ENCODE measurements at places on chromosomes 1 and 21. TPM values are rescaled to one million over a fixed set of nuclear protein-coding genes. Genes with fewer than 3 reads are reported as not detected.

PMF1 gene
- total RNA-seq = 122 TPM

PRAMEF14 gene
- not detected for total RNA-seq

FAM167B gene
- 1.9 TPM for total RNA-seq

DNA sequence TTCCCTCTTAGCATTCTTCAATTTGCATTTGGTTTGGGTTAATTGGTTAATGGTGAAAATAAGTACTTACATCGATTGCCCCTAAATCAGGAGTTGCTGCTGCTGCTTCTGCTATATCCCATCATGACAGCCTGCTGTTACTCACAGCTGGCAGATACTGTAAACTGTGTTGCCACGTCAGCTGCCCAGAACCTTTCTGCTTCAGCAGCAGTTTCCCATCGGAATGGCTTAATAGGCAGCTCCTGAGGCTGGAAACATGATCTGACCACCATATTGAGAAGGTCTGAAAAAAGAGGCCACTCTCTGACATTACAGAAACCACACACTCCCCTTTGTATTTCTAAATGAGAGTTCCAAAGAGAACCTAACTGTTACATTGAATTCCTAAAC lies 14.3 kb upstream of the SEC16B start:
- no peak for DNase-seq
- no peak overlapping the region for H3K27ac ChIP-seq
- H3K36me3 ChIP-seq = no peaks in the 10 kb centered on the region
- H3K27me3 ChIP-seq = no peaks in the 10 kb centered on the region
- no peaks in the 10 kb centered on the region for H3K4me1 ChIP-seq

GRCh38 chr1:24828183-24828886 lies 83.1 kb downstream of the CLIC4 start:
- no peak overlapping the region for H3K4me3 ChIP-seq
- no peaks in the 10 kb centered on the region for H3K4me1 ChIP-seq
- H3K27me3 ChIP-seq = peaks cover under 1% of the 10 kb centered on the region
- no peak overlapping the region for H3K27ac ChIP-seq

DNA sequence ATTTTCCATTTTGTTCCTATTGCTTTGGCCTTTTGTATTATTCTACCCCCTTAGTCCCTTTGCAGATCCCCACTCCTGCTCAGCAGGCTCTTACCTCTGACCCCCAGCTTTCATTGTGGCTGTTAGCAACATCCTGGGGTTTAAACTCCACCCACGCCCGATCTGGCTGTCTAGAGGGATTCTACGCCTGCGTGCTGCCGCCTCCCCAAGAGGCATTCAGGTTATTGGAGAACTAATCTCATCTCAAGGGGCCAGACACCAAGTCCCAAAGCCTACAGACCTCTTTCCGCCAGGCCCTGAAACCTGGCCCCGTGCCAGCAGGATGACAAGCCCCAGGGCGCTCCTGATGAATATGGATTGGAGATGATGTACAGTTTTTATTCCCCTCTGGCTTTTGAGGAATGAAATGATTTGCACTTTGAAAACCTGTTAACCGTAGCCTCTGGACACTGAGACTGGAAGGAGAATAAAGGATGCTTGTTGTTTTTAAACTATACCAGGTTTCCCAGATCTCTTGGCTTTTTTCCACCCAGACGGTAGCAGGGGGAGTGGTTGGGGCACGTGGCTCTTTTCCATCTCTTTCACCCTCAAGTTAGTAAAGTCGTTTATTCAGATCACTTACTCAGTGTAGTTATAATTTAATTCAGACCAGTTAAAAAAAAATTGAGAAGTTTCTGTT lies 14.5 kb upstream of the IKBKE start:
- peak overlapping the region; percentile 78 for H3K27ac ChIP-seq
- no peak for DNase-seq
- peaks cover 3% of the 10 kb centered on the region for H3K36me3 ChIP-seq
- H3K27me3 ChIP-seq = no peaks in the 10 kb centered on the region
- no peak overlapping the region for H3K4me3 ChIP-seq

DNA sequence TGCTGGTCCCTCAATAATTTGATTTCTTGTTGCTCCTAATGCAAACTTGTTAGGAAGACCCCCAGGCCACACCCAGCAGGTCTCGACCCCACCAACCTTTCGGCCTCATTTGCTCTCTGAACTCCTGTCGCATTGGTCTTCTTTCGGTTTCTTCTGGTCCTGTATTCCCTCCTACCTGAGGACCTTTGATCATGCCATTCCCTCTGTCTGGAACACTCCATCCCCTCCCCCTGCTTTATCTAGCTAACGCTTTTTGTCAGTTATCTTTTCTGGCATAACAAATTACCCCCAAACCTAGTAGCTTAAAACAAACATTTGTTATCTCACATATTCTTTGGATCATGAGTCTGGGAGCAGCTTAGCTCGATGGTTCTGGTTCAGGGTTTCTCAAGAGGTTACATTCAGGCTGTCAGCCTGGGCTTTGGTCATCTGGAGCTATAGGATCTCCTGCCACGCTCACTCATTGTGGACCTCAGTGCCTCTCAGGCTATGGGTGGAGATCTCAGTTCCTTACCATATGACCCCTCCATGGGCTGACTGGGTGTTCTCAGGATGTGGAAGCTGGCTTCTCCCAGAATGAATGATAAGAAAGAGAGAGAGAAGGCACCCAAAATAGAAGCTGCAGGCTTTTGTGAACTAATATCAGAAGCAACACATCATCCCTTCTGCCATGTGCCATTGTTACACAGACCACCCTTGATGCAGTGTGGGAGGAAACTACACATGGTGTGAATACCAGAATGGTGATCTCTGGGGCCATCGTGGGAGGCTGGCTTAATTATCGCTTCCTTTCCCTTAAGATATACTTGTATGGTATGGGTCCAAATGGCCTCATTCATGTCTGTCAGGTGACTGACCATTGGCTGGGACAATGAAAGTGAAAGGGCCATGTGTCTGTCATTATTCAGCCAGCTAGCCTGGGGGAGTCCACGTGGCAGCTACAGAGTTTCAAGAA lies 29.1 kb upstream of the BCAR3 start:
- DNase-seq = no peak
- no peak overlapping the region for H3K27ac ChIP-seq
- peaks cover 31% of the 10 kb centered on the region for H3K27me3 ChIP-seq
- no peak overlapping the region for H3K4me3 ChIP-seq
- H3K36me3 ChIP-seq = no peaks in the 10 kb centered on the region

DNA sequence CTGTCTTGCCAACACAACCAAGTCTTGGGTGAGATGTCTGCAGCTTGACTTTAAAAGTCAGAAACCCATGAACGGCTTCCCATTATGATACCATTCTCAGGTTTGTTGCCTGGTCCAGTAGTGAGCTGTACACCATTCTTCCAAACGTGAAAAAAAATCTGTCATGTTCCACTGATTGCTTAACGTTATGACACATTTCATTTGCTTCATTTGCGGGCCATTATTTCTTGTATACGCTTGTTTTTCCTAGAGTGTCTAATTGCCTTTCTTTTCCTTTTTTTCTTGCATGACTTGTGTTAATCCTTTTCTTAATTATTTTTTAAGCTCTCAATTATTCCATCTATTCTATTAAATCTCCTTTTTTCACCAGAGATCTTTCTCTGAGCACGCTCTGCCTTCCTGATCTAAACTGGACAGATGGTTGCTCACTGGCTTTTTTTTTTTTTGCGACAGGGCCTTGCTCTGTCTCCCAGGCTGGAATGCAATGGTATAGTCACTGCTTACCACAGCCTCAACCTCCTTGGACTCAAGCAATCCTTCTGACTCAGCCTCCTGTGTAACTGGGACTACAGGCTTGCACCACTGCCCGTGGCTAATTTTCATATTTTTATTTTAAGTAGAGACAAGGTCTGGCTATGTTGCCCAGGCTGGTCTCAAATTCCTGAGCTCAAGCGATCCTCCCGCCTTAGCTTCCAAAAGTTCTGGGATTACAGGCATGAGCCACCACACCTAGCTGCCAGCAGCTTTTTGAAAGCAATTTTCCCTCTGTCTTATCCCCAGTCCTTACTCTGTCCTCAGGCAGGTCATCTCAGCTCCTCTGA lies 31.7 kb upstream of the CAMTA1 start:
- peaks cover 5% of the 10 kb centered on the region for H3K36me3 ChIP-seq
- H3K4me3 ChIP-seq = no peak overlapping the region
- H3K27me3 ChIP-seq = peaks cover 60% of the 10 kb centered on the region
- H3K4me1 ChIP-seq = no peaks in the 10 kb centered on the region
- no peak overlapping the region for H3K27ac ChIP-seq

GRCh38 chr1:198749279-198749678 lies 110.4 kb downstream of the PTPRC start:
- H3K36me3 ChIP-seq = peaks cover 8% of the 10 kb centered on the region
- H3K27me3 ChIP-seq = no peaks in the 10 kb centered on the region
- no peak overlapping the region for H3K4me3 ChIP-seq
- DNase-seq = no peak
- peaks cover 16% of the 10 kb centered on the region for H3K4me1 ChIP-seq

DNA sequence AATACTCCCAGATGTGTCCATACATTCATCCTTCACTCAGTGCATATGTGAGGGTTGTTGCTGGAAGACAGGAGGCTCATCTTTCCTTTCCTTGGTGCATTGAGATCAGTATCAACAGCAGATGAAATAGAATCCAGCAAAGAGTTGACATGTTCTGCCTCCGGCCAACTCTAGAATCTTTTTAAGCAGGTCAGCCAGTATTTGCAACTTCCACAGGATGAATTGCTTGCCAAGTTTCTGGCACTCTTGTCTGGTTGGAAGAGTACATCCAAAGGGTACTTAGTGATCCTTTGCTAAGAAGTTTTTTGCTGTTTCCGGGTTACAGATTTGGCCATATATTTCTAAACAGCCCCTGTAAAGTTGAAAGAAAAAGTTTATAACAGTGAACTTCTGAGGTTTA lies 21.1 kb downstream of the SYNC start:
- H3K36me3 ChIP-seq = peaks cover 8% of the 10 kb centered on the region
- H3K4me1 ChIP-seq = peaks cover 17% of the 10 kb centered on the region
- no peak for DNase-seq
- no peak overlapping the region for H3K27ac ChIP-seq

DNA sequence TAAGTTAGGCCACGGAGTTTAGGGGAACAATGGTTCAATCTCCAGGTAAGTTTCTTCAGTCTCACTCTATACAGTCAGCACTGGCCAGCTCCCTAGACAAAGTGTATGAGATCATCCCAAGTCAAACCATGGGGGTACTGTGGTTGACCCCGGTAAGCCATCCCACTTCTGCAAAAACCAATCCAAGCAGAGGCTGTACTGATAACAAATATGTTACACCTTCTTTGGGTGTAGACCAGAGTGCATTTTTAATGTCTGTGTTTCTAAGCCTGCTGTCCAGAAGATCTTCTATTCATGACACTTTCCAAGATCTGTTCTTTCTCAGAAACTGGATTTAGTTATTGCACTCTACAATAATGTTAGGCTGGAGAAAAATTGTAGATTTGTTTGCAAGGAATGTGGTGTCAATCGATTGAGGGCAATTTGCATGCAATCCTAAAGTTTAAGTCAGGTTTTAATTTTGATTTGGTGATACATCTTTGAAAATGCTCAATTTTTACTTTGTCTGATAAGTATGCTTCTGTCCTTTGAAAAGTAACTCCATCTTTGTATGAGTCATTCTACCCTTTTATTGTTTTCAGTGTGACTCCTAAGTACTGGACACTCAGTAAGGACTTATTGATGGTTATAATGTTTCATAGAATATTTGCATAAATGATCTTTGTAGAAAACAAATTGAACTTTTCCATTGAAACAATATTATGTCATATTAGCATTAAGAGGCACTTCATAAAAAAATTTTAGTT lies 152.4 kb downstream of the HLX start:
- no peaks in the 10 kb centered on the region for H3K4me1 ChIP-seq
- H3K4me3 ChIP-seq = no peak overlapping the region
- no peaks in the 10 kb centered on the region for H3K36me3 ChIP-seq
- H3K27me3 ChIP-seq = no peaks in the 10 kb centered on the region

DNA sequence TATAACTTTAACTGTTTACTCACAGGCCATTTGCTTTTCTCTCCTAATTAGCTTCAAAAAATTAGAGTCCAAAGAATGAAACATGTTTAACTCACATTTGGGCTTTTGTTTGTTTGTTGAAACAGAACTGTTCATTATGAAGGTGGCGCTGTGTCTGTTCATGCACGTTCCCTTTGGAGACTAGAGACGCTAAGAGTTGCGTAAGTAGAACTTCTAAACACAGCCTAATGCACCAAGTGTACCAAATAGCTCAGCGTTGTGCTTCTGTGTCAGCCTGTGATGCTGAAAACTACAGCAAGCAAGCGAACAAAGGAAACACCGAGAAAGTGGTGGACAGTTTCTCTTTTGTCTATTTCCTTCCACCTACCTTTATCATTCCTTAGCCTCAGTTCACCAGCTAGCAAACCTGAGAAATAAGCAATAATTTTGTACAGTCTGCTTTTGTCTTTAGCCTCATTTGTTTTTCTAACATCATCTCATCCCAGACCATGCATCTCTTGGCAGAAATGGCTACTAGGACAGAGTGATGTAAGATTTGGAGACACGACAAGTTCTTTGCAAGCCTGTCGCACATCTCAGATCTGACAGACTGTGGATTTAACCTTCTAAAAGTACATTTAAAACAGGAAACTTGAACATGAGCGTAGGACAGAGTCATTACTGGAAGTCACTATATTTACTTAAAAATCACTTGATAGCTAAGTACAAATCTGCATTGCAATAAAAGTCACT lies 375.1 kb downstream of the RYR2 start:
- no peaks in the 10 kb centered on the region for H3K4me1 ChIP-seq
- no peaks in the 10 kb centered on the region for H3K36me3 ChIP-seq
- no peaks in the 10 kb centered on the region for H3K27me3 ChIP-seq
- no peak overlapping the region for H3K27ac ChIP-seq

- no peak overlapping the region for H3K4me3 ChIP-seq
- H3K27ac ChIP-seq = no peak overlapping the region
- peaks cover 25% of the 10 kb centered on the region for H3K4me1 ChIP-seq
- peaks cover 73% of the 10 kb centered on the region for H3K27me3 ChIP-seq
- H3K36me3 ChIP-seq = no peaks in the 10 kb centered on the region
- DNase-seq = no peak
Measured at GRCh38 chr1:165395478-165395877, 39.0 kb upstream of the LMX1A start.

DNA sequence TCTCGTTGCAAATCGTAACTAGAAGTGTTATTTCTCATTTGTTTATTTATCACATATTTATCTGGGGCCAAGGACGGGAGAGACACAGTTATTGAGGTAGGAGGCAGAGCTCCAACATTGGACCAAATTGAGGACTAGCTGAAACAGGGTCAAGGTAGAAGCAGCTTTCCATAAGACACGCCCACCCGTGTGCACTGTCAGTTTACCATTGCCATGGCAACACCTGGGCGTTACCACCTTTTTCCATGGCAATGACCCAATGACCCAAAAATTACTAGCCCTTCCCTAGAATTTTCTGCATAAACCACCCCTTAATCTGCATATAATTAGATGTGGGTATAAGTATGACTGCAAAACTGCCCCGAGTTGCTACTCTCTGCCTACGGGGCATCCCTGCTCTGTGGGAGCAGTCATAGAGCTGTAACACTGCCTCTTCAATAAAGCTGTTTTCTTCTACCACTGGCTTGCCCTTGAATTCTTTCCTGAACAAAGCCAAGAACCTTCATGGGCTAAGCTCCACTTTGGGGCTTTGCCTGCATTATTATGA lies 72.7 kb downstream of the FBXO2 start:
- H3K27ac ChIP-seq = no peak overlapping the region
- no peak for DNase-seq
- H3K4me1 ChIP-seq = no peaks in the 10 kb centered on the region
- H3K27me3 ChIP-seq = peaks cover 17% of the 10 kb centered on the region

Measured in activated T-cell treated with anti-CD3 and anti-CD28 coated beads, Interleukin-2, amount 50 U/mL, for 72 hours (primary cell).